Spinal cord (tissue), 10 donors: ENCODE measurements at places on chromosomes 5 and 9. TPM values are rescaled to one million over a fixed set of nuclear protein-coding genes. Genes with fewer than 3 reads are reported as not detected.

DNA sequence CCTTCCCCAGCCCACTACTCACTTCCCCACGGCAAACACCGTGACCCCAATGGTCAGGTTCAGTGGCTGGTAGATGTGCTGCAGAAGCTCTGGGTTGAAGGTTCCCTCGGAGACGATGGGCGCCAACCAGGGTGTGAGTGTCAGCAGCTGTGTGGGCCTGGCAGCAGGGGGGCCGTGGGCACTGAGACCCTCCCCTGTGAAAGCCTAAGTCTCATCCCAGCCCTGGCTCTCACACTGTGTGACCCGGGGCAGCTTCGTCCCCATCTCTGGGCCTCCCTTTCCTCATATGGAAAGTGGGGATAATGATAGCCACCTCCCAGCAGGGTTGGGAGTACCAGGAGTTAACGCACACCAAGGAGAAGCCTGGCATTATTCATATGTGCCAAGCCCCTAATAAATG lies 8.6 kb downstream of the GBGT1 start:
- DNase-seq = no peak

DNA sequence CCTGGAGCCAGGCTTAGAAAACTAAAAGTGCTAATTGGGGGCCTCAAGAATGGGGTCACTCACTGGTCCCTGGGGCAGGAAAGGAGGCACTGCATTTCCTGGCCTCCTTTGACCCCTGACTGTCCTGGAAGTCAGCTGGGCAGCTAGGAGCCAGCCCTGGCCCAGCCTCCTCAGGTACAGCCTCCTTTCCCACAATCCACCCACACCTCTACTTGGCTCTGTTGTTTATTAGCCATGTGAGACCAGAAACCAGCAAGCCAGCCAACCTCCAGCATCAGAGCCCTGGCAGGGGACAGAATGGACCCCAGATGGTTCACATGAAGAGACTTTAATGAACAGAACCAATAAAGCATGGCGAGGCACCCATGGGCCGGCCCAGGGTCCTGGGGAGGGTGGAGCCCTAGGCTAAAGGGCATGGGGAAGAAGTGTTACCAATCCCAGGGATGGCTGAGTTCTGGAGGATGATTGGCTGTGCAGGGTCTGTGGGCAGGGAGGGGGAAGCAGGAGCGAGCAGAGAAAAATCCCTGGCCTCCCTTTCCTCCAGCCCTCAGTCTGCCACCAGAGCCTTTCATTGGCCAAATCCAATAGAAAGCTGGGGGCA lies 55.3 kb upstream of the ANGPTL2 start:
- DNase-seq = no peak

DNA sequence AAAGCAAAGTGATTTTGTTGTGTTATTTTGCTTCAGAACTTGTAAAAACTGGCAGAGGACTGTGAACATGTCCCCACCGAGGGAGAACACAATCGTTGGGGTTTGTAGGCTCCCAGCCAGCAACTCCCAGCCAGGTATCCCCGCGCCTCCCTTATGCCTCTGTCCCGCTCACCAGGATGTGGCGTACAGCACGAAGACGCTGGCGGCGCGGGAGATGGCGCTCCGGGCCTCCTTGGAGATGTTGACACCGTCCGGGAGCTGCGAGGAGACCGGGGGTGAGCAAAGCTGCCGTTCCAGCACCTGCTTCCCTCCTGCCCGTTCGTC lies 630 bp downstream of the POLE3 start:
- no peak for DNase-seq

DNA sequence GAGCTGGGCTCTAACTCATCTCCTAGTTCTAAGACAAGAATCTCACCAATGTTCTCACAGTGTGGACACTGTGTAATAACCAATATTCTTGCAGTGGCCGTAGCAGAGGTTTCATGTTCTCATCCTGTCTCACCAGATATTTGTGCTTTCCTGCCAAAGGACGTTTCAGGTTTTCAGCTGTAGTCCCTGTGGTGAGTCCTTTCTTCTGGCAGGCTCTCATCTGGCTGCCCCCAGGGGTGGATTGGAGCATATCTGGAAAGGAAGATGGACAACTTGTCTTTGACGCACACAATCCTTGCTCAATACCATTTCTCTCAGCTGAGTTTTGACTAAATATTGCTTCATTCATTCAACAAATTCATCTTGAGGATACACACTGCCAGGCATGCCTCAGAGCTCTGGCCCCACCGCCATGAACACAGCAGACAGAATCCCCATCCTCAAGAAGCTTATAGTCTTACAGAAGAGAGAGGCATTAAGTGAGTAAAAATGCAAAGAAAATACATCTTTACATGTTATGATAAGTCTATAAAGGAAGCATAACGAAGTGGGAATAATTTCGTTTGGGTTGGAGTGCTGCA lies 33.8 kb upstream of the NEURL1B start:
- no peak for DNase-seq

DNA sequence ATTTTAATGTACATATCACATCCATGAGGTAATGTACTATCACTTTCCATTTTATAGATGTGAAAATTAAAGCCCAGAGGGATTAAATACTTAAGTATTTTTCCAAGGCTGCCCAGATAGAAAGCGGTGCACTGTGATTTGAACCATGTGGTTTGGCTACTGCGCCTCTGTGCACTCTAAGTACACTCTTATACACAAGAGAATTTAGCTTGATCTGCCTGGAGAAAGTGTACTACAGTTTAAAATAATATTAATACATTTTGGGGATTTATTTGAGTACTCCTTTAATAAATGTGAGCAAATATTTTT lies 360.4 kb upstream of the ACTBL2 start:
- DNase-seq = no peak

DNA sequence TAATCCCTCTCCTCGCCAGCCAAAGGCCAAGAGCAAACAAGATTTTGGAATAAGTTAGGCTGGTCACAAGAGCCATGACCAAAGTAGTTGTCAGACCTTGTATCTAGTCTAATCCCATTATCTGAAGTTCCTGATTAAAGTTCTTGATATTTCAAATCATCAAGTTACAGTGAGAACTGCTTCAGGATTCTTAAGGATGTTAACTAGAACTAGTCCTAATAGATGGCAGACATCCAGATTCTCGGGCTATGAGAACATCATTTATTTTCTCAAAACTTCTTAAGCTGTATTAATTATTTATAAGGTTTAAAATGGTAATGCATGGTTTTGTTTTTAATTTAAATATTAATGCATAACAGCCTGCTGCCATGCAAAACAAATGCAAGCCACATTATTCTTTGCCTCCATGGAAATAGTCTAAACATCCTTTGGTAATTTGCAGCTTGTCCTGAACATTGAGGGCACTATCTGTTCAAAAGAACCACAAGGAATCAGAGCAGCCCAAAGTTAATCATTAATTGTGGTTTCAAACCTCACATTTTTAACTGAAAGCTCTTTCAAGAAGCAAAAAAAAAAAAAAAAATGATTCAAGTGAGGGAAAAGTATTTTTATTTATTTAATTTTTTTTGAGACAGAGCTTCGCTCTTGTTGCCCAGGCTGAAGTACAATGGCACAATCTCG lies 95.1 kb downstream of the TTC39B start:
- no peak for DNase-seq

- DNase-seq = no peak
Observed at GRCh38 chr5:41754857-41755256, 115.4 kb downstream of the OXCT1 start.

- no peak for DNase-seq
Observed at GRCh38 chr9:97276310-97276852, 31.1 kb upstream of the CCDC180 start.

DNA sequence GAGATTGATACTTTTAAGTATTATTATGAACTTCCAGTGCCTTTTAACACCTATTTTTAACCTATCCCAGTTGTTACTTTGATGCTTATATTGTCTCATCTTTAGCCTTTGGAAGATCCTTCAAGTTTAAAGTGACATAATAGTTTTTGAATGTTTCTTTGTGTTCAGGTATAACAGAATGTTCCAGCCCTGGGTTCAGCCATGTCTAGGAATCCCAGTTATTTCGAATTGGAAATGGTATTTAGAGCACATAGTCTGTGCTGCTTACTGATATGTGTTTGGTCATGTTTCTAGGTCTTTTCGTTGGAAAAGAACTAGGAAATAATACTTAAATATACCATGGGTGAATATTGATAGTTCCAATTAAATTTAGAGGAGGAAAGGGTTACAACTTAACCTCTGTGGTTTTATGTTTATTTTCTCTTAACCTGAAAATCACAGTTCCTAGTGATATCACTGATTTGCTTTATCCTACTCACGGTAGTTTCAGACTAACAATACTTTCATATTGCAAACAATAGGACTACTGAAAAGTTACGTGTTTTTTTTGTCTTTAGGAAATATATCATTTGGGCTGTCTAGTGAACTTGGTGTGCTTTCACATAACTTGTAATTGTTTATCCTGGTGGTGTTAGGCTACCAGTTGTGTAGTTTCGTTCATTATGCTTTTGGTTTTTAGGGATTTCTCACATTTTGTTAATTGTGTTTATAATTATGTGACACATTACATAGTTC lies 37.8 kb downstream of the UHRF2 start:
- no peak for DNase-seq

DNA sequence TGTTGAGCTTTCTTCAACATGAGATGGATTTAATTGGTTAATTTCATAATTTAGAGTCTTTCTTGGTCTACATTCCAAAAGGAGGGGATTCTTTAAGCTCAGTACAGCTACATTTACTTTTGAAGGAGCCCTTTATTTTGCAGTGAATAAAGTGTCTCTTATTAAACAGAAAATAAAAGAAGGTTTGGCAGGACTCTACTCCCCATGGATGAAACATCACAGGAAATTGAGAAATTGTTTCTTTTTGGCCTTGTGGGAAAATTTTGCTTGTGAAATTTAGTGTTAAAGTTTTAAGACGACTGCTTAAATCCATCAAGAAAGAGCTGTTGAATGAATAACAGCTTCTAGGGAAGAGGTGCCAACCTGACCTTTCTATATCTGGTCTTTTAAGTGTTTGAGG lies 187.7 kb downstream of the NTRK2 start:
- DNase-seq = no peak

- no peak for DNase-seq
Observed at GRCh38 chr5:88355490-88356050, 86.9 kb upstream of the TMEM161B start.

DNA sequence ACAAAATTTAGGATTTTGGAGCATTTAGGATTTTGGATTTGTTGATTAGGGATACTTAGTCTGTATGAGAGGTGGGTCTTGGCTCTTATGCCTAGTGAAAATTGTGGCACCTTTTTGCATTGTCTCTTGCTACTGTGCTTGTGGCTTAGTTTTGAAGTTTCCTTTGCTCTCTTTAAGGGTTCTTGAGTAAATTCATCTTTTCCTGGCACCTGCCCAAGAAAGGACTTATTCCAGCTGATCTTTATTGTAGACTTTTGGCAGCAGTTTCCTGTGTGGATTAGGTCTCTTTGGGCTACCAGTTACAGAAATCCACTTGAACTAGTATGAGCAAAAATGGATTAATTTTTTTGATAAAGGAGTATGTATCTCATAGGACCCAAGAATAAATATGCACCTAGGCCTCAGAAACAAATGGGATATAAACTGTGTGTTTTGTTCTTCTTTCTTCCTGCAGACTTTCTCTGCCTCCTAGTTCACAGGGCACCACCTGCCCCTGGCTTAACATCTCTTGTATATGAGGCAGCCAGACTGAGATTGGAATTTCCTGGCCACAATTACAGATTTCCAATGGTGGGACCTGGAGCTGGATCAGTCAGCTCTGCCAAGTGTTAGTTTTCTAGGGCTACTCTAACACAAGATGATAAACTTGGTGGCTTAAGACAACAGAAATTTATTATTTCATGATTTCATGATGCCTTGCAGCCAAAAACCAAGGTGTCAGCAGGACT lies 44.6 kb downstream of the FOCAD start:
- no peak for DNase-seq

DNA sequence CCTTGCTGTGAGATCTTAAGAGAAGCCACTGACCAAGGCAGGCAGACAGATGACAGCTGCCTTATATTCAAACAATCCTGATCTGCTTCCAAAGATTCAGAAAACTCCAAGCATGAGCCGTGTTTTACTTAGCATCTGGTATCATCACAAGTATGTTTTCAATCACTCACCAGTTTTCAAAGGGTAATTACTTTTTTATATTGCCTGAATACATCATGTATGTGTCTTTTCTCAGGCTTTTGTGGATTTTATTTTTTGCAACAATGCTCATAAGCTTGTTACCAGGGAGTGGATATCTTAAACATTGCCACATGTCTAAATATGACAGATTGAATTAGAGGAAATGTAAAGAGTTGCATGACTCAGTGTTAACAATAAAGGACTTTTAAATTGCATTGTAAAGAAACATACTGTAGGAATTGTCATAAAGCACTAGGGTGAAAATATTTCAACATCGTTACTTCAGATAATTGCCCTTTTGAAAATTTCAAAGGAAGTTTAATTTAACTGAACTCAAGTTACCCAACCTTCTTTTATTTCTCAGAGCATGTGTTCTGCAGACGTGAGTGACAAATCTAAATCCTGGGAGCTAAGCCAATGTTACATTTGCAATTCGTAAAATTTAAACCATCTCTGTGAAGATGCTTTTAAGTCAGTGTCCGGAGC lies 326.1 kb downstream of the PLK2 start:
- DNase-seq = no peak

- no peak for DNase-seq
Observed at GRCh38 chr9:104836235-104836634, 72.3 kb downstream of the NIPSNAP3B start.

DNA sequence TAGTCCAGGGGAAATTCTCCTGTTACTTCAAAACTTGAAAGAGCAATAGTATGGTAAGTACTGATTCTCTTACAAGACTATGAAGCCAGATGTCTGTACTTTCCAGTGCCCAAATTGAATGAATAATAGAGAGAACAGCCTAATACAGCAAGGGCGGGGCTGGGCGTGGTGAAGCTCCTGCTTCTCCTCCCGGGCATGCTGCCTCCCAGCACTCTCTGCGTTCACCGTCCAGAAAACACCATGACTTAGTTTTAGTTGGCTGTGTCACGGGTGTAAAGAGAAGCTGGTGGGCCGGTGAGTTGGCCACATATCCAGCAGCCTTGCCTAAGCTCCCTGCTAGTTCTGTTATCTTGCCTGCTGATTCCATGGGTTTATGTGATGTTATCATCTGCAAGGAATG lies 40.7 kb upstream of the ADAMTS2 start:
- DNase-seq = no peak

- DNase-seq = peak; percentile 92
Observed at GRCh38 chr5:72179028-72179815, 71.9 kb downstream of the MAP1B start.

DNA sequence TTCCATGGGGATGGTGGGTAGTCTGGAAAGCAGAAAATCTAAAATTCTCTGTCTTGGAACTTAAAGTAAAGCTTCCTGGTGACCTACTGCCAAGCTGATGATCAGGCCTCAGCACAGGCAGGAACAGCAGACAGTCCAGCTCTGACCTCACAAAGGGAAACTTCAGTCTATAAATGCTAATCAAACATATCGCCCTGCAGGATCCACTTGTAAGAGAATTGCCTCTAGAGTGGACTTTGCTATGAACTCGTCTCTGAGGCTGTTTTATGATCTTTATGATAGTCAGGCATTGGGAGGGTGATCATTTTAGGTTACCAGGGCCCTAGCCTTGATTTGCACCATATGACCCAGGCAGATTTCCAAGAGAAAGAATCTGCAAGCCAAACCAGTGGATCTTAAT lies 67.6 kb upstream of the SELENOP start:
- no peak for DNase-seq

DTWD2 gene
- total RNA-seq = 7.7 TPM

GKAP1 gene
- 15.9 TPM for total RNA-seq

PHF24 gene
- 36.0 TPM for total RNA-seq

PCDHA10 gene
- 2.6 TPM for total RNA-seq

HTR4 gene
- total RNA-seq = 0.94 TPM

SEMA5A gene
- total RNA-seq = 70.7 TPM

ANKRD55 gene
- 14.0 TPM for total RNA-seq

SLC34A3 gene
- 0.06 TPM for total RNA-seq
